ENCODE measurements at places on chromosomes 16 and 17.

GRCh38 chr17:58205936-58206335 lies 13.1 kb downstream of the MKS1 start:
- DNase-seq: no peak

DNA sequence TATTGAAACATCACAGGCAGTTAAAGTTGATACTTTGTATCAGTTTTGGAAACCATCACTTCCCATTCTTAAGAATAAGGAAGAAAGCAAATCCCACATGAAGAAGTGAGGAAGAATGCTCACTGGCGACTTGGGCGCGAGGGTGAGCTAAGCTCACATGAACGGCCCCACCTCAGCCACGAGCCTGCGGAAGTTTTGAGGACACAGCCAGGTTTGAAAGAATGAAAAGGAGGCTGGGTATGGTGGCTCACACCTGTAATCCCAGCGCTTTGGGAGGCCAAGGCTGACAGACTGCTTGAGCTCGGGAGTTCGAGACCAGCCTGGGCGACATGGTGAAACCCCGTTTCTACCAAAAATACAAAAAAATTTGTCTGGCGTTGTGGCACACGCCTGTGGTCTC lies 110.3 kb upstream of the CHMP6 start:
- no peak for DNase-seq

GRCh38 chr17:45098869-45099616 lies 33.3 kb downstream of the PLCD3 start:
- DNase-seq: peak; percentile 73

- no peak for DNase-seq
Measured at GRCh38 chr17:13074026-13074425, 56.2 kb upstream of the ELAC2 start.

- no peak for DNase-seq
Measured at GRCh38 chr17:7836596-7837407, 2.8 kb downstream of the KDM6B start.

DNA sequence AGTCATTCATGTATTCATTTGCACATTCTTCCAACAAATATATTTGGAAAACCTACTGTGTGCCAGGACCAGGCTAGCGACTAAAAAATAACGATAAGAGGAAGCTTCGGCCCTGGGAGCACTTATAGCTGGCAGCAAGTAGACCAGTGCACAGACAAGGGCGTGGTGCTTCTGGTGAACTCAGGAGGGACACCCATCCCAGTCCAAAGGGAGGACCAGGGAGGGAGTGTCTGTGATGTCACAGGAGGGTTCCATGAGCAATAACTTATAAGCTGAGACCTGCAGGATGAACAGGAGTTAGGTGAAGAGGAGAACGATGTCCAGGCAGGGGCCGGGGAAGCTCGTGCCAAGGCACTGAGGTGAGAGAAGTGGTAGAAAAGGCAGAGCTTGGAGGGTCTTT lies 17.4 kb upstream of the PHOSPHO1 start:
- no peak for DNase-seq

DNA sequence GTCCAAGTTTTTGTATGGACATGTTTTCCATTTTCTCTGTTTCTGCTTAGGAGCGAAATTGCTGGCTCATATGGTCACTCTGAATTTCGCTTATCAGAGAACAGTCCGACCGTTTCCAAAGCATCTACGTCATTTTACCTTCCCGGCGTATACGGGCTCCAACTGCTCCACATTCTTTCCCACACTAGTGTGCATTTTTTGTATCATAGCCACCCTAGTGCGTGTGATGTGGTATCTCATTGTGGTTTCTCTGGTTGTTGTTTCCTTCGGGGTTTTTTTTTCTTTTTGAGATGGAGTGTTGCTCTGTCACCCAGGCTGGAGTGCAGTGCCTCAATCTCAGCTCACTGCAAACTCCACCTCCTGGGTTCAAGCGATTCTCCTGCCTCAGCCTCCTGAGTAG lies 31.0 kb upstream of the BHLHA9 start:
- no peak for DNase-seq

DNA sequence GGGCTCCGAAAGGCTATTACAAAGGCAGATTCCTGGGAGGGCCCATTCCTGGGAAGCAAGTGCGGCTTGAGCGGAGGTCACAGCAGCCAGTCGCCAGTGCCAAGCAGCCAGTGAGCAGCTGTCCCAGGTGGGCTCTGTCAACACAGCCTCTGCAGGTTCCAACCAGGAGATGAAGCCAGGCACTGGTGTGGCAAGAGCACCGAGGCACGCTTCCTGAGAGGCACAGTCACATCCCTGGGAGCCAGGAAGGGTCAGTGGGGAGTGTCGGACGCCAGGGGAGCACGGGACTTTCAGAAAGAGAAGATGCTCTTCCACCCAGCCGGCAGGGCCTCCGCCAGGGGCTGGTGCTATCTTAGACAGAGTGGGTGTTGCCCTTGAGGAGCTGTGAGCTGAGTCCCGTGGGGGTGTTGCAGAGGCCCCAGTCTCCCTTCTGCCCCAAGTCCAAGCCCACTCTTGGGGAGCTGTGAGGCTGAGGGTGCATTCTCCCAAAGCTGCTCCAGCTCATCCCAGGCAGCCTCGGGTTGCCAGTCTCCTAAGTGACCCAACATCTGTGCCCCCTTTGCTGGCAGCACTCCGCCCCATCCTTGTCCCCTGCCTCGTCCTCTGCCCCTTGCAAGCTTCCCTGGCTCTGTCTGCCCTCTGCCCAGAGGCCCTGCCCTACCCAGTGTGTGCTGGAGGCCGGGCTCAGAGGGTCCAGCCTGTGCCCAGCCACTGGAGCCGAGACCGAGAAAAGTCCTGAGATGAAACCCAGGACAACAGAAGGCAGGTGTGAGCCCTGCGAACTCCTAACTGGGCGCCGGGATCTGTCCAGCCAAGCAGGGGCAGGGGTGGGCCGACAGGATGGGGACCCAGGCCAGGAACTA lies 6.6 kb downstream of the UBALD1 start:
- no peak for DNase-seq
